Stimulated activated CD4-positive, alpha-beta T cell treated with anti-CD3 and anti-CD28 coated beads, Interleukin-4, amount 100 ng/mL, for 48 hours (primary cell): ENCODE measurements at places on chromosomes 7 and 10.
A peak's percentile ranks its signal among the peaks of the same experiment; 100 is the strongest.

GRCh38 chr7:23093546-23093945 is 12.0 kb upstream of the KLHL7 start:
- DNase-seq, result no peak

DNA sequence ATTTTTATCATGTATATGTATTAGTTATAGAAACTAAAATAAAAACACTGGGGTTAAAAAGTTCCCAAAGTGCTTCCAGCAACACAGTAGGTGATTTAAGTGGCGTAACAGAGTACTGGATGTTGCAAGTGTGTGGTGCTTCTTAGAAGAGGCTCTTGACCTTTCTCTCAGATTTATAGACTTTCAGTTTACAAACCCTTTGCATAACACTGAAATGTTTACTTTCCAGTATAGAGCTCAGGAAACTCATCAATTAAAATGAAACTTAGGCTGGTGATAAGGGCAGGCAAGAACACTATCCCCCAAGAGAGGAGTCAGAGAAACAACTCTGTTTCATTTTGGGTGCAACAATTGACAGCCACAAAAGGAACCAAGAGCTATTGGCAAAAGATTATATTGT is 27.5 kb upstream of the SMC3 start:
- DNase-seq, result no peak

- DNase-seq, result no peak
Measured at GRCh38 chr7:107890493-107890961, 456 bp upstream of the DLD start.

DNA sequence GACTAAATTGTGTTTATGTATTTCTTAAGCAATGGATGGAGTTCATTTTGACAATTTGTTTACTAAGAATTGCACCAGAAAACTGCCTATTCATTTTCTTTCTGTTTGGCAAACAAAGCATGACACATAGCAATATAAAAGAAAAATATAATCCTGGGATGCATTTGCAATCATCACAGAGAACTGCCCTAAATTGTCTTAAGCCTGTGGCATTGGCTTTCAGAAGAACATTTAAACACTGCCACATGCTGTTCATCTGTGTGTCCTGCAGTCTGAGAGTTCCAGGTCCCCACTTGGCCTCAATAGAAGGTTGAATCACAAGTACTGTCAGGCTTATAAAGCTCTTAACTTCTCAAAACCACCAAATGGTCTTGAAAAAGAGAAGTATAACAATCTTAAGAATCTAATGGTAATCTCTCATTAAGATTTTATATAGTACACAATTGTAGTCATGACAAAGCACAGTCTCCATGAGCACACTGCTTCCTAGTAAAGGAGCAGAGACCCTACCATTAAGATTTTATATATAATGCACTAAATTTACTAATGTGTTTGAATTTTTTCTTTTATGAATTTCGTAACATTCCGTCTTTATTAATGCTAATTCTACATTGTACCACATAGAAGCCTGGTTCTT is 29.9 kb downstream of the RNLS start:
- peak; percentile 4 for DNase-seq

- no peak for DNase-seq
Measured at GRCh38 chr10:17562614-17563013, 54.6 kb downstream of the HACD1 start.
